Activated CD4-positive, alpha-beta memory T cell treated with anti-CD3 and anti-CD28 coated beads for 36 hours (primary cell): ENCODE measurements at places on chromosomes 6 and 20. TPM values are rescaled to one million over a fixed set of nuclear protein-coding genes. Genes with fewer than 3 reads are reported as not detected.

ME1 gene
- total RNA-seq = 0.36 TPM

DNMT3B gene
- 1.7 TPM for total RNA-seq

CLIC5 gene
- 8.5 TPM for total RNA-seq

OR12D3 gene
- not detected for total RNA-seq

CD93 gene
- 1.9 TPM for total RNA-seq

RIMS1 gene
- total RNA-seq = not detected

CCN6 gene
- total RNA-seq = not detected

MOG gene
- not detected for total RNA-seq

DNA sequence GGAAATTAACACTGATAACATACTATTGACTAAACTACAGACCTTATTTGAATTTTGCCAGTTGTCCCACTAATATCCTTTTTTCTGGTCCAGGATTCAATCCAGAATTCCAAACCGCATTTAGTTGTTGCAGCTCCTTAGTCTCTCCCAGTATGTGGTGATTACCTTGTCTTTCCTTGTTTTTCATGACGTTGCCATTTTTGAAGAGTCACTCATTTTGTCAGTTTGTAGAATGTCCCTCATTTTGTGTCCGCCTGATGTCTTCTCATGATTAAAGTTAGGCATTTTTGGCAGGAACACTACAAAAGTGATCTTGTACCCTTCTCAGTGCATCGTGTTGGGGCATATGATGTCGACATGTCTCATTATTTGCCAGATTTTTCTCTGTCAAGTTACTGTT lies 33.1 kb downstream of the DTD1 start:
- H3K4me1 ChIP-seq = no peaks in the 10 kb centered on the region
- no peaks in the 10 kb centered on the region for H3K27me3 ChIP-seq
- DNase-seq = no peak
- peaks cover 7% of the 10 kb centered on the region for H3K36me3 ChIP-seq

GRCh38 chr20:23047738-23048214 lies 1.7 kb downstream of the THBD start:
- peaks cover 35% of the 10 kb centered on the region for H3K27me3 ChIP-seq
- H3K4me1 ChIP-seq = no peaks in the 10 kb centered on the region
- DNase-seq = peak; percentile 18
- no peaks in the 10 kb centered on the region for H3K36me3 ChIP-seq
- no peak overlapping the region for H3K27ac ChIP-seq

- no peak overlapping the region for H3K27ac ChIP-seq
- no peak for DNase-seq
- H3K4me3 ChIP-seq = no peak overlapping the region
- no peaks in the 10 kb centered on the region for H3K4me1 ChIP-seq
- no peaks in the 10 kb centered on the region for H3K27me3 ChIP-seq
Measured at GRCh38 chr6:19663479-19663878, 173.7 kb upstream of the ID4 start.

DNA sequence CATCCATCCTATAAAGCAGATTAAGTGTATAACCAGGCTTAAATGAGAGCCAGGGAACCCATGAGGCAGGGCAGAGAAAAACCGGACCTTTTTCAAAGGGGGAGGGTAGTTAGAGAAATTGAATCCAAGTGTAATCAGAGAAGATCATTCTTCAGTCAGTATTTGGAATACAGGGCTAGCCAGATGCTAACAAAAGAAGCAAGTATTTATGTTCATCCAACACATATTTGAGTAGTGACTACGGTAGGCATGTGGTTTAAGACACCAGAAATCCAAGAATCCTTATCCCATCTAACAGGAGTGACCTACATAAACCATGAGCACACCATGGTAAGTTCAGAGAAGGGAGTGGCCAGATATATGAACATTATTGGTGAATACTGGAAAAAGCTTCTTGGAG lies 46.8 kb upstream of the FAM83C start:
- H3K27ac ChIP-seq = no peak overlapping the region
- H3K36me3 ChIP-seq = peaks cover 12% of the 10 kb centered on the region
- H3K27me3 ChIP-seq = no peaks in the 10 kb centered on the region
- no peaks in the 10 kb centered on the region for H3K4me1 ChIP-seq
- no peak for DNase-seq

GRCh38 chr6:108309844-108310243 lies 15.0 kb downstream of the AFG1L start:
- H3K27me3 ChIP-seq = no peaks in the 10 kb centered on the region
- H3K36me3 ChIP-seq = no peaks in the 10 kb centered on the region
- DNase-seq = no peak
